Stimulated activated CD4-positive, alpha-beta T cell treated with anti-CD3 and anti-CD28 coated beads, TNF-alpha, amount 100 ng/mL, for 48 hours (primary cell): ENCODE measurements at places on chromosomes 6 and 20.

GRCh38 chr6:160427312-160428068, 79.3 kb downstream of the SLC22A3 start:
- DNase-seq, result no peak

DNA sequence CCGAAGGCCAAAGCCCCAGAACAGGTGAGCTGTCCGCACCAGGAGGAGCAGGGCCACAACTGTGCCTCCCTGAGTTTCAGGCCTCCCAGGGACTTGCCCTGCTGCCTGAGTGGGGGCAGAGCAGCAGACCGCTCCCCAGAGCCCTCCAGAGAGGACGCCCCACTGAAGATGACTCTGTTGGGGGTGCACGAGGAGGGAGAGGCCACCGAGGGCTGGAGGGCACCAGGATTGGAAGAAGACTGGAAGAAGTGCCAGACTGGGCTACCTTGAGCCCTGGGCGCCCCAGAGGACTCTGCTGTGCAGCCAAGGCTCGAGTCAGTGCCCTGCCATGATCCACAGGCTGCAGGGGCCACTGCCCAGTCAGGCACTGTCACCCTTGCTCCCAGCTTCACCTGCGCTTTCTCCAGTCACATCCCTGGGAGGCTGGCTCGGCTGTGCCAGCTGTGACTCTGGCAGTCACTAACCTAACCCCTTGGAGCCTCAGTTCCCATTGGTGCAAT, 11.3 kb downstream of the CST7 start:
- no peak for DNase-seq

GRCh38 chr6:124994648-124995047, 32.4 kb downstream of the RNF217 start:
- DNase-seq, result no peak

DNA sequence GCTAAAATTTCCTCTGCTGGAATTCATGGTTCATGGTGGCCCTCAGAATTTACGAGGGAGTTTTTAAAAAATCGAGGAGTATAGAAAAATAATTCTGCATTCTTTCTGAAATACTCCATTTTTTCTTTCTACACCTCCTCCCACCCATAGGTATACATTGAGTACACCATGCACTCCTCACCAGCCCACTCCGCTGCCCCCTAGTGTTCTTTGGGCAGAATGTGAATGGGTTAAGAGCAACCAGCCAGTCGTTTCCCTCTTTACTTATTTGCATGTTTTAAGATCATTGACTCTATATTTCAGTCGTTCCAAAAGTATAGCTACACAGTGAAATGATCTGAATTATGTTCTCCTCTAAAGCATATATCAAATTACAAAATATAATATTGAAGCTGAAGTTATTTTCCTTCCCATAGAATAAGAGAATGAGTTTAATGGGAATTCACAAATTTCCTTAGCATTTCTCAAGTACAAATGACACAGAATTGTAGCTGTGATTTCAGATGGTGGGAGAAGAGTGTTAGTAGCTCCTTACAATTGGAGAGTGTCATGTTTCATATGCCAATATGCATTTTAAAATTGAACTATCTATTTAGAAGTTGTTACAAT, 977.7 kb upstream of the SLC35B3 start:
- DNase-seq, result no peak

DNA sequence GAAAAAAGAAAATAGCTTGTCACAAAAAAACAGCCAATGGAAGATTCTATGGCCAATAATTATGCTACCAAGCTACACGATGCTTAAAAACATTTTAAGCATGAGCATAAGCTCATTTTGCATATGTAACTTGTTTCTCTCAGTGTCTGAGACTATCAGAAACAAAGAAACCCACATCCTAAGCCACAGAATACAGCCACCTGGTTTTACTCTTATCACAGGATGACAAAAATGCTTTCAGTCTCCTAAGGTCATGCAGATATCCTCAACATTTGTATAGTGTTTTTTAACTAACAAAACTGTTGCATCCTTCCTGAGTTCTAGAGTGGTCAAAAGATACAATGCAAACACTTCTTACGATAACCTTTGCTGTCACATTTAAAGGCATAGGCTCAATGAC, 172.1 kb upstream of the RUNX2 start:
- no peak for DNase-seq

- DNase-seq, result no peak
These were observed 70.7 kb upstream of the PRSS16 start for GRCh38 chr6:27176523-27177484.

DNA sequence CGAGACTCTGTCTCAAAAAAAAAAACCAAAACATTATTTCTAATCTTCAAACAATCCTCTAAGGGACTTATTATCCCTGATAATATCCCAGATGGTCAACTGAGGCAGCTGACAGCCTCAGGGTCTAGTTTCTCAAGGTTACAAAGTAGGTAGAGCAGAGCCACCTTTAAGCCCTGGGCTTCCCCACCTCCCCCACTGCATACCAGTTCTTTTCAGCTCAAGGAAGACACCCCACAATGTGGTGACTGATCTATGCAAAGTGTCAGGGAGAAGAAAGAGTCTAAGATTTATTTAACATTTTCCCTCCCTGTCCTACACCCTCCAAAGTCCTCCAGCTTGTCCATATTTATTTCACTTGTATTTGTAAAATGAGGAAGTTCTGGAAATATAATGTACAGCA, 60.5 kb upstream of the VGLL2 start:
- DNase-seq, result no peak

DNA sequence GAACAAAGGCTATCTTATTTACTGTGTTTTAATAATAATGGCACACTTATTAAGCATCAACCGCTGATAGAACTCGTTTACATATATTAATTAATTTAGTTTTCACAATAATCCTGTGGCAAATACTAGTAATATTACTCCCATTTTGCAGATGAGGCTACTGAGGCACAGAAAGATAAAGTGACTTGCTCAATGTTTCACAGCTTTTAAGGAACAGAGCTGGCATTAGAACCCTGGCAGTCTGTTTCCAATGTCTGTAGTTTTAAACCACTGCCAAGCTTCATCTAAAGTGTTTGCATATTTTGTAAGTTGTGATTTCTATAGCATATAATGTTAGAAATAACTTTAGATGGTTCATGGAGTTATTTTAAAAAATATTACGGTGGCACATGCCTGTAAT, 38.4 kb upstream of the LRRC1 start:
- DNase-seq, result no peak

GRCh38 chr6:42556462-42556861, 7.4 kb upstream of the UBR2 start:
- no peak for DNase-seq

DNA sequence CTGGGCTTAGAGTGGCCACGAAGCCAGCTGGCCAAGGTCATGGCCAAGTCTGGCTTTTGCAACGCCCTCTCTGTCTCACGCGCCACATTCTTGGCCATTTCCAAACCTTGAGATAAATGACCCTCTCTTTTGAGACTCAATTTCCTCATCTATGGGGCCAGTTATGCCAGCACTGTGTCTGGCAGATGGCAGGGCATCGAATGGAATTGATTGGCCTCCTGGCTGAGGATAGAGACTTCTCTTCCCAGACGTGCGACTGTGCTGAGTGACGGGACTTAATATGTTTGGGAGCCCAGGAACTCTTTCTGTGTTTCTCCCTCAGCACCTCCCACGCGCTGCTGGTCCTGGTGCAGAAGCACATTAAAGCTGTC, 7.6 kb downstream of the BPIFB2 start:
- DNase-seq, result no peak

GRCh38 chr6:140766999-140767398, 1365.7 kb upstream of the GJE1 start:
- no peak for DNase-seq

GRCh38 chr6:155646443-155646842, 190.8 kb upstream of the NOX3 start:
- no peak for DNase-seq

GRCh38 chr20:9496155-9496554, 18.2 kb upstream of the LAMP5 start:
- no peak for DNase-seq

DNA sequence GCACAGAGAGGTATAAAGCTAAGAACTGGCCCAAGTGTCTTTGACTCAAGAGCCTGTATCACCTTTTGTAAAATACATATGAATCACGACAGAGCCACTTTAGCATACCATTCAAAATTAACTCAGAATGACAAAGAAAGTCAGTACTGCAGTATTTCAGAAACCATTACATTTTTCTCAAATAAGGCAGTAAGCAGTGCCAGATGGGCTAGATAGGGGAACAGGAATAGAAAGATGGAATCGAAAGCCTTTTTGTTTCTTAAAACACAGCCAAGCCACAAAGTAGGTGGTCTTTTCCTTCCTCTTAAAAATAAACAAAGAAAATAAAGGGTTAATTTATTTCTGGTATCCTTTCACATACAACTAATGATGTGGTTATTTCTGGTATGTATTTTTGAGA, 10.3 kb downstream of the CLDN20 start:
- no peak for DNase-seq
